Stimulated activated CD8-positive, alpha-beta memory T cell treated with anti-CD3 and anti-CD28 coated beads, Interleukin-2, amount 100 ng/mL, for 1 hour (primary cell): ENCODE measurements at places on chromosomes 5 and 9.

- no peak for DNase-seq
Measured at GRCh38 chr9:2228641-2229040, 213.5 kb downstream of the SMARCA2 start.

DNA sequence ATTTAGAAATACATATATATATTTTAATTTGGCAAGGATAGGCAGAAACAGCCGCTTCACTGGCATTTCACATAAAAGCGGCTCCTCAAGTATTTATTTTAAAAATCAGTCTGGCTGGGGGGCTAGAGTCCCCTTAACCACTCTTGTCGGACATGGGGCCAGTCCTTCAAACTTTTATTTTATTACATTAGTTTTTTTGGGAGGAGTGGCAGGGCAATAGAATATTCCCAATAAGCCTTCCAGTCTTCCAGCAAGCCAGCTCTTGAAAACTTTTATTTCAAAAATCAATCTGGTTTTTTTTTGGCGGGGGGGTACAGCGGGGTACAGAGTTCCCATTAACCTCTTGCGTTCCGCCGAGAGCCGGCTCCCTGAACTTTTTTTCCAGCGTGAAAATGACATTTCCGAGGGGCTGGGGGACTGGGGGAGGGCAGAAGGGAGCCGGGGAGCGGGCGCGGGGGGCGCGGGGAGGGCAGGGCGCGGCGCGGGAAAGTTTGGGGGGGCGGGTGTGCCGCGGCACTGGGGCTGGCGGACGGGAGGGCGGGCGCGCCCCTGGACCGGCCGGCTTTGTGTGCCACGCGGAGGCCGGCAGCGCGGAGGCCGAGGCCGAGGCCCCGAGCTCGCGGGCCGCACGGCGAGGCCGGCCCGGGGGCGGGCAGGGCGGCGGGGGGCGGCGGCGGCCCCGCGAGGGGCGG, 504 bp upstream of the ZNF618 start:
- DNase-seq: no peak

GRCh38 chr5:76690704-76691466, 25.0 kb upstream of the F2R start:
- DNase-seq: no peak

GRCh38 chr5:61329550-61330128, 2.4 kb upstream of the ZSWIM6 start:
- no peak for DNase-seq
